ENCODE measurements at places on chromosomes 6 and 20.

GRCh38 chr6:118812970-118813369, 81.0 kb upstream of the ASF1A start:
- DNase-seq, result no peak

DNA sequence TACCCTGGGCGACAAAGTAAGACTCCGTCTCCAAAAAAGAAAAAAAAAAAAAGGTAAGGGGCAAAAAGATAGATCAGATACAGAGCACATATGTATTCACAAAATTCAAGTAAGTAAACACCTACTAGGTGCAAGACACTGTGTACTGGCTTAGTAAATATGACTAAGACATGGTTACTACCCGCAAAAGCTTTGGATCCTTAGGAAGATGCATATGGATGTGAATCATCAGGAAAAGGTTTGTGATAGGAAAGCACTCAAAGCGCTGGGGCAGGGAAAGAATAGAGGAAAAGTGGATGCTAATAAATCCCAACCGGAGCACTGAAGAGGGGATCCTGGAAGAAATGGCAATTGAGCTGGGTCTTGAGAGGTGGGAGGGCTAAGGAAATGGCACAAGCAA, 118.8 kb upstream of the FAM184A start:
- DNase-seq, result no peak

GRCh38 chr6:81906041-81906440, 153.6 kb upstream of the TENT5A start:
- no peak for DNase-seq

DNA sequence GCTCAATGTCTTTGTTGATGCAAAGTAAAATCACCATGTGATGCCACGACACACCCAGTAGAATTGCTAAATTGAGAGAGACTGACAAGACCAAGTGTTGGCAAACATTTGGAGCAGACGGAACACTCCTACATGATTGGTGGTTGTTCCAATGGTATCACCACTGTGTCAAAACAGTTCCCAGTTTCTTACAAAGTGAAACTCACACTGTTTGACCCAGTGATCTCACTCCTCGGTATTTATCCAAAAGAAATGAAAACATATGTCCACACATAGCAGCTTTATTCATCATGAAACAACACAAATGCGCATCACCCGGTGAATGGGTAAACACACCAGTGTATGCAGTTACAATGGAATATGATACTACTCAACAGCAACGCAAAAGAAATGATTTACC, 74.0 kb upstream of the SULF2 start:
- no peak for DNase-seq

GRCh38 chr6:16839631-16840179, 78.4 kb upstream of the ATXN1 start:
- no peak for DNase-seq

DNA sequence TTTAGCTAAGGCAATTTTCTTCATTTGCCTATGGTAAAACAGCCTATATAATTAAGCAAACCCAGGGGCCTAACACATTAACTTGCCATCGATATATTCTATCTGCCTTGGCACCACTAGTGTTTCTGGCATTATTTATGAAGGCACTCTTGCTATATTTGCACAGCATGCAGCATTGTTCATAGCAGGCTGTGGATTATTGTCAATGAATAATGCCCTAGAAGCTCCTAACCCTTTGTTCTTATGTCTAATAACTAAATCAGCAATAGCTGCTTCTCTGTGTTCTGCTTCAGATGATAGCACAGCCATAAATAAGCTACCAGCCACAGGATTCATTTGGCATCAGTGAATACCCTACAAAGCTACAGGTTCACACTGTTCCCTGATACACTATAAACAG, 254.8 kb upstream of the STXBP5 start:
- no peak for DNase-seq

DNA sequence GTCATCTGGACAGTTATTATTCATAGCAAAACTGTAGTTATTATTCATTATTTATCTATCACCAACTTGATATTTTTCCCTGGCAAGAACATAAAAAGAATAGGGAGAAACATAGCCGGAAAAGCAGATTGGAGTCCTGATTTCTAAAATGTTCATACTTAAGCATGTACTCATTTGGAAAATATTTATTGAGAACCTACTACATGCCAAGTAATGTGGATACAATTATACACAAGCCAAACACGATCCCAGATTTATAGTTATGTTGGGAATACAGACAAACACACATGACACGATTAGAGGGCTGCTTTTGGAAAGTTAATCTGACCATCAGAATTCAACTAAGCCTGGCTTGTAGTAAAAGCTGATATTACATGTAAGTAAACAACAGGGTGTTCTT, 30.7 kb downstream of the ARHGAP18 start:
- no peak for DNase-seq

DNA sequence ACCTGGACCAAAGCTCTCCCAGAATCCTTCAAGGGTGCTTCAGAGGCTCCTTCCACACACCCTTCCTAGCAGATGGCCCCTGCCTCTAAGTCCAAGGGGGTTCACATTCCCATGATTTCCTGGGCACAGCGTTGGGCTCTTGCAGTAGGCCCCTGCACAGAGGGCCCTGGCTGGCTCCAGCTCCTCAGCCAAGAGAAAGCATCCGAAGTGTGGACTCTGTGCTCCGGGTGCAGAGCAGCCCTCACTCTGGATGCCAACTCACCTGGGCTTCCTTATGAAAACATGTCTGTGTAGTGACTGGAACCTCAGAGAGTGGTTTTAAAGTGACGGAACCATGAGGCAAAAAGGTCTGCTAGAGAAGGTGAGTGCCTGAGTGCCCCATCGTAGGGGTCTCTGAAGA, 11.6 kb downstream of the YTHDF1 start:
- DNase-seq, result no peak

GRCh38 chr20:36599912-36600345, 5.7 kb upstream of the RAB5IF start:
- DNase-seq, result no peak

DNA sequence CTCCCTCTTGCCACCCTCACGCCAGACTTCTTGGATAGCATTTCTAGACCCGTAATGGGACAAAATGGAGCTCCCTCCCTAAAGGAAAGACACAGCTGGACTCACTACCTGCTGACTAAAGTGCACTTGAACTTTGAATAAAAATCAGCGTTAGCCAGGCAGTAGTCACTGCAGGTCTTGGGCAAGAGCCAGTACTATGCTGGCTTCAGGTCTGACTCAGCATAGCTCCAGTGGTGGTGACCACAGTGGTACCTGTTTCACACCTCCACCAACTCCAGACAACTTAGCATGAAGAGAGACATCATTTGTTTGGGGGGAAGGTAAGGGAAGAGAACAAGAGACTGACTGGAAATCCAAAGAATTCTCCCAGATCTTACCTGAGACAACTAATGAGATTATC, 906.8 kb downstream of the GRIK2 start:
- DNase-seq, result no peak

- DNase-seq, result no peak
Measured at GRCh38 chr6:86941461-86941860, 4.1 kb downstream of the HTR1E start.

DNA sequence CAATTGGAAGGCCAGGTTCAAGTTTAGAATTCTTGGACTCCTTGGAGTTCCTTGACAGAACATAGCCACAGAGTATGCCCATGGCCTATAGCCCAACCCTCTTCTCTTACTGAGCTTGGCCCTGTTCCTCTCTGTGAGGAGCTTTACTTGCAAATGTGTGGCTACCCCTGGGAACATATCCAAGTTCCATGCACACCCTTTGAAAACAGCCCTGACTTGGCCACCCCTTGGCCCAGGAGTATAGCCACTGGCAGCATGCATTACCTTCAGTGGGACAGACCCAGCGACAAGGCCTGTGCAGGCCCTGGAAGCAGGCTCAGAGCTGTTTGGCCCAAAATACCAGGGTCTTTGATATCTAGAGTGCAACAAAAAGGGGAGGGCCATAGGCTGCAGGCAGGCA, 19.5 kb upstream of the MAS1 start:
- no peak for DNase-seq

DNA sequence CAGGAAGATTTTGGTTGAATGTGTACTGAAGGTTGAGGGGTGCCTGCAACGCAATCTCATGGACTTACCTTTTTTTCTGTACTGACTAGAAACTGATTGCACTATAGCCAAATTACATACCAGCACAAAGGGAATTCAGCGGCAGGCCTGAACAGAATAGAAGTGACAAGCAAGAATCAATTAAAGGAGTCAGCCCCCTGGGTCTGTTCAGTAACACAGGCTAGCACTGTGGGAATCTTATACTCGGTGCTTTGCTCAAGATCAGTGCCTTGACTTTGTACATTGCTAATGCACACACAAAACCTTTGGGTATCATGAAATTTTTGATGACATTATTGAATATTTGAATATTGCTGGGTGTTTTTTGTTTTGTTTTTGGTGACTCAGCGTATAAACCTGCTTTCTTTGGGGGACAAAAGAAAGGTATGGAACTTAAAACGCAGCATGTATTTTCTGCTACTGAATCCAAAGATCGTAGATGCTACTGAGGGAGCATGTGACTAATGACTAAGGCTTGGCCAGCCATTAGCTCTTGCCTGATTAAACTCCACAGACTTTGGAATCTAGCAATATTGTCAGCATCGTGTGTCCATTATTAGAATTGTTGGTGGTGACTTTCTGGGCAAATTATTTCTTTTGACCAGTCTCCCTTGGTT, 236.6 kb downstream of the ARID1B start:
- no peak for DNase-seq

GRCh38 chr20:52191916-52192718, 538 bp upstream of the ZFP64 start:
- DNase-seq, result peak; percentile 33

DNA sequence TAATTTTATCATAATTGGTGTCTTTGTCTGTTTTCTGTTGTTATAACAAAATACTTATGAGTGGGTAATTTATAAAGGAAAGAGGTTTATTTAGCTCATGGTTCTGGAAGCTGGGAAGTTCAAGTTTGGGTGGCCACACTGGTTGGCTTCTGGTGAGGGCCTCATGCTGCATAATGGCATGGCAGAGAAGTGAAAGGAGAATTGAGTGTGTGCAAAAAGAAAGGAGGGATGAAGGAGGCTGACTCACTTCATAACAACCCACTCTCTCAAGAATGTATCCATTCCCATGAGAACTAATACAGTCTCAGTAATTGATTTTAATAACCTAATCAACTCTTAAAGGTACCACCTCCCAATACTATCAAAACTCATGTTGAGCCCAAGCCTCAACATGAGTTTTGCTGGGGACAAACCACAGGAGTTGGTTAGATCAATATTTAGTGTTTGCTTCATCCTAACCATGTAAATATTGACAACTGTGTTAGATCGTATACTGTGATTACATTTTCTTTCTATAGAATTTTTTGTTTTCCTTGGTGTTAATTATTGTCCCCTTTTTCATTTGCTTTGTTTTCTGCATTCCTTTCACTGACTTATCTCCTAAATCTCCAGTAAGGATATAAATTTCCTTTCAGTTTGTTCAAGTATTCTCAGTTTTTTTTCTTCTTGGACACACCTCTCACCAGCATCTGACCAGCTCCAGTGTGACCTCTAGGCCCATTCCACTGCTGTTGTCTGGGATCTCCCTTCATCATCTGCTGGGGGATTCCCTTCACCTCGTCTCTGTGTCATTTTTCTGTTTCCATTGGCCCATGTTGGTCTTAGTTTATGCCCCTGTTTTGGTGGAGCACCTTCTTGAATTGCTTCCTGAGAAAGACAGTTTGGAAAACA, 54.8 kb upstream of the SCGN start:
- DNase-seq, result no peak

GRCh38 chr6:168943231-168943905, 310.3 kb downstream of the THBS2 start:
- no peak for DNase-seq

- no peak for DNase-seq
Measured at GRCh38 chr6:1620504-1621069, 10.9 kb downstream of the FOXC1 start.

DNA sequence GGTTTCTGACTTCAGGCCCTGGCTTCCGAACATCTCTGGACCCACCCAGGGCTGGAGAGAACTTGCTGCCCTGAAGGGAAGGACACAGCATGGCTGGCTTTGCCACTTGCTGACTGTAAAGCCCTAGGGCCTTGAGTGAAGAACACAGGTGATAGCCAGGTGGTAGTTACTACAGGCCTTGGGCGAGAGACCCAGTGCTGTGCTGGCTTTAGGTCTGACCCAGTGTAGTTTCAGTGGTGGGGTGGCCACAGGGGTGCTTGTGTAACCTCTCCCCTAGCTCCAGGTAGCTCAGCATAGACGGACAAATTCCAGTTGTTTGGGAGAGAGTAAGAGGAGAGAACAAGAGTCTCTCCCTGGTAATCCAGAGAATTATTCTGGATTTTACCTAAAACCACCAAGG, 27.1 kb downstream of the NCOA6 start:
- no peak for DNase-seq

DNA sequence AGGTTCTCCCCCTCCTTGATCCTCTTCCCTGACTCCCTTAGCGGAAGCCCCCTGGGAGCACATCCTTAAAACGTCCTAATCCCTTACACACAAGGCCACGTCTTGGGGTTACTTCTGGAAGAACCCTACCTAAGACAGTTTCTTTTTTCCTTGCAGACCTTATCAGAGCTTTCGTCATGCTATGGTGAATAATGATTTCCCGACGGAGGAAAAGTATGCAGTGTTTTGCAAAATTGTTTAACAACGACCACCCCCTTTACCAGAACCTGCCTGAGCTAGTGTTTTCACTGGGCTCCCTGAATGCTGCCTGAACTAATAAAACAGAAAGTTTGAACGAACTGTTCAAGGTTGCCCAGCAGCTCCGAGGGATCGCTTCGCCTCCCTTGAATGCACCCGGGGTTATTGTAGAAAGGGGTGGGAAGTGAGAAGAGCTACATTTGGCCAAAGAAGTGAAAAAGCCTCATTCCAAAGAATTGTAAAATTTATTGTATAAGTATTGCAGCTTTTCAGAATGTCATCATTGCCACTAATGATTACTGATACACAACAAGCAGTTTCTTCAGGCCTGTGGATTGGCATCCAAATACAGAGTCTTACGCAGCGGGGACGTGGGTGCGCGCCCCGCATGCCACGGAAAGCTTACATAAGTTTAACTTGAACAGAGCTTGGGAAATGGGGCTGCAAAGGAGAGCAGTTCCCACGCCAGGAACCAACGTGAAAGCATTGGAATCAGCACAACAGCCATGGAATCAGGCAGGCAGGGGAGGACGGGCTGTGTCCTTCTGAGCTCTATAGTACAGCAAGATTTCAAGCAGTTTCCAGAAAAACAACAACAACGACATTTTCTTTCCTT, 27.9 kb upstream of the ZBP1 start:
- no peak for DNase-seq

- no peak for DNase-seq
Measured at GRCh38 chr6:106115286-106115685, 29.1 kb downstream of the PRDM1 start.

- DNase-seq, result peak; percentile 9
Measured at GRCh38 chr6:133553652-133554051, 312.5 kb downstream of the EYA4 start.

- no peak for DNase-seq
Measured at GRCh38 chr6:41298785-41299502, 12.5 kb upstream of the TREM1 start.

- no peak for DNase-seq
Measured at GRCh38 chr6:31091680-31092079, 20.7 kb downstream of the C6orf15 start.

GRCh38 chr6:67898875-67899274, 736.2 kb upstream of the ADGRB3 start:
- DNase-seq, result no peak

GRCh38 chr6:14476793-14477531, 359.4 kb downstream of the CD83 start:
- no peak for DNase-seq
